ENCODE measurements at places on chromosomes 4 and X.

DNA sequence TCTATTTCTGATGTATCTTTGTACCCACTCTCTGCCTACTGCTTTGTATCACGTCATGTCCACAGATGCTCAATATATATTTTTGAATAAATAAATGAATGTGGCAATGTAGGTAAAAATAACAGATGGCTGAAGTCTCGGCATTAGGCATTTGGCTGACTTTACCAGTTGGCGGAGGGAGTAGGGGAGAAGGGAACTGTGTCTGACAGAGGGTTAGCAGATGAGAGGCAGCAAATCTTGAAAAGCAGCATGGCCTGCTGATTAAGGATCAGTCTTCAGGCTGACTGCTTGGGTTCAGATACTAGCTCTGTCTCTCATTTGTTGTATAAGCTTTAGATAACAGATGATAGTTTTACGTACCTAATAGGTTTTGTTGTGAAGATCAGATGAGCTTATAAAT is 31.9 kb upstream of the RASGEF1B start:
- DNase-seq = no peak

DNA sequence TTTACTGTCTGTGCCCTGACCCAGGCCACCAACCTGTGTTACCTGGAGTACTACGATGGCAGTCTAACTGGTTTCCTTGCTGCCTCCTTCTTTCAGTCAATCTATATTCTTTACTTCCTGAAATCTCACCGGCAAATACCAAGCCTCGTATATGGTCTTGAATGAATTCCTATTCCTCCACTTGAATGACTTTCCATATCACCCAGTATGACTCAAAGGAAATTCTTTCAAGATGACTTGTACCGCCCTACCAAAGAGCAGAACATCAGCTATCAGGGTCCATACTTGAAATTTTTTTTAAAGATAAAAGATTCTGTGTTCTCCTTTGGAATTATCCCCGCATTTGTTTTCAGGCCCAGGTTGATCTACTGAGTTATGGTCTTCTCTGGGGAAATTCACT is 378.0 kb downstream of the AFF2 start:
- DNase-seq = no peak

DNA sequence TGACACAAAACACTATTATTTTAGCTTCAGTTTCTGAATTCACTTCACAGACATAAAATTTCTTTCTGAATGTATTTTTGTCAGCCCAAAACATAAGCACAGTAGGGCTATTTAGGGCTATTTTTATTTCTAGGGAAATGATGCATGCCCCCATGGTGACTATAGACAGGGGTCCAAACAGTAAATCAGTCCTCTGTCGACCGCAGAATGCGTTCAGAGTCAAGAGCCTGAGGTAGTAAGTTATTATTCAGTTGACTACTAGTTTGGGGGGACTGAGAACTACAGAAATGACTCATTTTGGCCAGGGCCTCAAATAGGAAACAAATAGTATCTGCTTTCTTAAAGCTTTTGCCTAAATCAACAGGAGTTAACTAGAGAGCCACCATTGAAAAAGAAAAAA is 414.4 kb downstream of the AFF2 start:
- DNase-seq = no peak

- DNase-seq = no peak
Measured at GRCh38 chr4:27288496-27288895, 427.9 kb downstream of the STIM2 start.

GRCh38 chr4:48216563-48216962 is 53.1 kb downstream of the TEC start:
- DNase-seq = no peak

DNA sequence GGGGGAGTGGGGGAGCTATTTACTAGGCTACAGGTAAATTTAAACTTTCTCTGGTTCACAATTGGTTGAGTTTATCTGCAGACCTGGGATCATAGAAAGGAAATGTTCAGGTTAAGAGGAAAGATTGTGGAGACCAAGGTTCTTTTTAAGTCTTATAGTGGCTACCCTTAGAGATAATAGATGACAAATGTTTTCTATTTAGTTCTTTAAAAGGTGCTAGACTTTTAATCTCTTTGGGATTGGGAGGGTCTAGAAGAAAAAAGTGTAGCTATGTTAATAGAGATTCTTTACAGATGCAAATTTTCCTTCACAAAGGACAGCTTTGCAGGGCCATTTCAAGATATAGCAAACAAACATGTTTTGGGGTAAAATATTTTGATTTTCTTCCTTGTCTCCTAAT is 76.0 kb downstream of the TEX13C start:
- DNase-seq = no peak
